ENCODE measurements at places on chromosomes 7 and 10.

- no peak for DNase-seq
Measured at GRCh38 chr10:25745976-25746375, 188.1 kb upstream of the MYO3A start.

- no peak for DNase-seq
Measured at GRCh38 chr10:90171014-90171722, 469.8 kb downstream of the KIF20B start.

DNA sequence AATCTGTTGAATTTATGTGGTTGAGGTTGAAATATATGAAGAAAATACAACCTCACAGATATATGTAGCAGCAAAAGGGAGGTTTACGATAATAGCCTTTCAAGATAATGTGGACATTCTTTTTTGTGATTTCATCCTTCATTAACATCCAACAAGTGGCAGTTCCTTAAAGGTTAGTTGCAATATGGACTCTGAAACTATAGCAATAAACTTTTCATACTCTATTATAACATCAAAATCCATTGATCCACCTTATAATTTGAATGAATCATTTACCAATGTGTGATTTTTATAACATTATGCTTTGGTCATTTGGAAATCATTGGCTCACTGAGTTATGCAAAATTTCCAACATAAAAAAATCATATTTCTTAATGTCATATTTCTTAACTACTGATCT lies 200.8 kb upstream of the CSTF2T start:
- DNase-seq = no peak

DNA sequence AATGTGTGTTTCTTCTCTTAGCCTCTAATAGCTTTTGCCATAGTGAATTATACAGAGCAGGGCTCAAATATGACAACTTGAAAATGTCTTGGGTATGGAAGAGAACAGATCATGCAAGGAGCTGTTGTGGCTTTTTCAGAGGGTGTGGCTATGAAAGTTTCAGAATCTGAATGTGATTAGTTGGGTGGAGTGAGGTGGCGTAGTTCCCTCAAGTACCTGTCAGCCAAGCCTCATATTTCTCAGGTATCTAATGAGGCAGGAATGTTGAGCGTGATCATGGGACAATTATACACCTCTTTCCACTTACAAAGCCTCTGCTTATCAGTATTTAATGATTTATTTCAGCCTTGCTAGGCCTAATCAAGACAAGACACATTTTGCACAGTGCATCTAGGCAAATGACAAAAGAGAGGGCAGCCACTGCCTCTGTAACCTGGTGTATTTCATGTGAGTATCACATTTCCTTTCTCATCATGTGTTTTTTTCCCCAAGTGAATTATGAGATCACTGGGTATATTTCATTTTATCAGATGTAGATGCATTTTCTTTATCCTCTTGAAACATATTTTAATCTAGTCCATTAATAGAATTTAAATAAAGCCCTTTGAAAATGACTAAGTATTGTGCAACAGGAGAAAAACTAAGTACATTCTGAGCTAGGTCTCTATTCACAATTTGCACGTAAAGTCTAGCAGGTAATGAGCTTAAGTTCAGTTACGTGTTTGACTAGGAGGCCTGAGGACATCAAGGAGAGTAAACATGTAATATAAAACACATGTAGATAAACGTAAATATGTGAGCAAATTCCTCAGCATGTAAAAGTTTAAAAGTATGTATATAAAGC lies 644.4 kb upstream of the IGFBP3 start:
- no peak for DNase-seq

DNA sequence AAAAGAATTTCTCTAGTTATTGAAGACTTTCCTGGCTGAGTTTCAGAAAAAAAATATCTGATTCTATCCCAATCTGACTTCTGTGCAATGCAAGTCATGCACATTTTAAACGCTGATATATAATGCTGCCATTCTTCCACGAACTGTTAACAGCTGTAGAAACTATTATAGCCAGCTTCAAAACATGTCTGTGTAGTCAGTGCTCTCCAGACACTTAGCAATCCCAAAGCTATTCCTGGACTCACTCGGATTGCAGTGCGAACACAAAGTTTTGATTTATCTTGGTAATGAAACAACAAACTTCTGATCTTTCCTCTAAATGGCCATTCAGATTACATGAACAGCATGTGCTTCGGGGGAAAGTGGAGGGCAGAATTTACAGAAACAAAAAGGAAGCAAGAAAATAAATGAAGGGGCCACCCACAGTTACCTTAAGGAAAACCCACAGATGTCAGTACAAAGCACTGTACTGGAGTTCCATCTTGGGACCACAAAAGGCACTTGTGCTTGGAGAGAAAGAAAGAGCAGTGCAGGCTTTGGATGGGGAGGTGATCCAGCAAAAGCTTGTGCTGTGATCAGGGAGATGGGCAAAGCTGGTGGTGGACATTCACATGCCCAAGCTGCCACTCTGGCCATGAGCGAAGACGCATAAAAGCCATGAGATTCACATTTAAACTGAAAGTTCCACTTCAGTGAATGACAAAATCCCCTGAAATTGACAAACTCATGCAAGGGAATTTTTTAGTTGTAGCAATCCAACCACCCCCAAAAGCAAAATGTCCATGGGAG lies 32.1 kb upstream of the ADO start:
- no peak for DNase-seq

DNA sequence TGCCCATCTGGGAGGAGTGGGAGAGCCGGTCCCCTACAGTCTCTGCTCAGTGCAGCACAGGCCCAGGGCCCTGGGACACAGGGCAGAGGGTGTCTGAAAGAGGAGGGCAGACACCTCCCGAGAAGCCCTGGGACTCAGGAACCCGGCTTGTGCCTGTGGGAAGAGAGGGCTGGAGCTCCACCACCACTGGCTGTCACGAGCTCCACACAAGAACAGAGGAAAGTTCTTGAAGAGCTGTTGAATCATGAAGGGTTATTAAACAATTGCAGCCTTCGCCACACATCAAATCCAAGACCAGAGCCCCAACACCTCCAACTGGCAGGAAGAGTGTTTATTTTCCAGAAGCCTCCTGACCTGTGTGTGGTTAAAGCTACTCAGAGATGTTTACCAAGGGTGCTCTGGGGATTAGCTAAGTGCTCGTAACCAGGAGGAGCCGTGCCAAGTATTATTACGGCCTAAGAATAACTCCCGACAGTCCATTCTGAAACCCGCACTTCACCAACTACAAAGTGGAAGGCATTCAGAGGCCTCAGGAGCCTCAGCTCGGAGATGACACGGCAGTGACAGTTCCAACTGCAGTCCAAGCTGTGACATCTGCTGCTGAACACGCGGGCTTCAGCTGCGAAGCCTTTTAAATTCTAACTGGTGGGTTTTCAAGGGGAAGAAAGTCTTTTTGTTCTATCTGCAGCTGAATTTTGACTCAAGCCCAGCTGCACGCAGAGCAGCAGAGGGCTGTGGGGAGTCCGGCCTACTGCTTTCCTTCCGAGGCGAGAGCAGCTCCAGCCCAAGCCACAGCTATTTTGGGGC lies 75.1 kb downstream of the MAD1L1 start:
- no peak for DNase-seq

- peak; percentile 99 for DNase-seq
Measured at GRCh38 chr10:129466703-129467358, at the start of gene MGMT. Gene MGMT (plus strand): TSS chr10:129467241.

DNA sequence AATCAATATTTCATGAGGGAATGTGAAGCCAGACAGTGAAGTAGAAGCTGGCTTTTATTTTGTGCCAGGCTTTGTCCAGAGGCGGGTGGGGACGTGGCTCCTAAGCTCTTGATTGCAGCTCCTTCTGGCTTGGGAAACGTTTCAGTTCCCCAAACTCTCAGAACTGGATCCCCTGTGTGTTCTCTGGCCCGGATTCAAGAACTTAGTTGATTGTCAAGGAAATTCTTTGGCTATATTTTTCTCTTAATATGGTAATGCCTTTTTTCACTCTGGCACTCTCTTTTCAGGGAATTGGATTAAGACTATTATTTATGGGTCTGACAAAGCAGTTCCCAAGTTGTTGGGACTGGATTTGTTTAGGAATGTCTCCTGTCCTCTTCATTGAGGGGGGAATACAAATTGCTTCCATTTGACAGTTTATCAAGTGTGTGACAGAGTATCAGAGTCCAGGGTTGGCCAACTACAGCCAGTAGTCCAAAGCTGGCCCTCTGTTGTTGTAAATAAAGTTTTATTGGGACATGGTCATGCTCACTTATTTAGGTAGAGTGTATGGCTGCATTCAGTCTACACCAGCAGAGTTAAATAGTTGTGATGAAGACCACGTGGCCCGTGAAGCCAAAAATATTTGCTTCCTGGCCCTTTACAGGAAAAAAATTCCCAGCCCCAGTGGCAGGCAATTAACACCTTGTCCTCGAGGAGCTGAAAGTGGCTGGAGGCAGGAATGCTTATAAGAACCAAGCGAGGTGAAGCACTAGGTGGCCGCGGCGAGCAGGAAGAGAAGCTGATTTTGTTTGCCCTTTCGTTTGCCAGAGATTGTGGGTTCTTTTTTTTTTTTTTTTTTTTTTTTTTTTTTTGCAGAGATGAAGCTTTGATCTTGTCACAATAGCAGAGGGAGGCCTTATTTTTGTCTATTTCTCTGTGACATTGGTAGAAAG lies 34.3 kb downstream of the HTRA1 start:
- no peak for DNase-seq

GRCh38 chr10:104614245-104614831 lies 26.8 kb upstream of the SORCS3 start:
- DNase-seq = no peak

- no peak for DNase-seq
Measured at GRCh38 chr7:6465862-6466261, 18.1 kb upstream of the DAGLB start.

Measured in activated naive CD4-positive, alpha-beta T cell (primary cell).